ENCODE measurements at places on chromosomes 5 and 9.

- DNase-seq, result no peak
Observed at GRCh38 chr5:164277720-164278119, 772.3 kb downstream of the MAT2B start.

GRCh38 chr9:112074250-112075008, 100.7 kb downstream of the SUSD1 start:
- peak; percentile 21 for DNase-seq

DNA sequence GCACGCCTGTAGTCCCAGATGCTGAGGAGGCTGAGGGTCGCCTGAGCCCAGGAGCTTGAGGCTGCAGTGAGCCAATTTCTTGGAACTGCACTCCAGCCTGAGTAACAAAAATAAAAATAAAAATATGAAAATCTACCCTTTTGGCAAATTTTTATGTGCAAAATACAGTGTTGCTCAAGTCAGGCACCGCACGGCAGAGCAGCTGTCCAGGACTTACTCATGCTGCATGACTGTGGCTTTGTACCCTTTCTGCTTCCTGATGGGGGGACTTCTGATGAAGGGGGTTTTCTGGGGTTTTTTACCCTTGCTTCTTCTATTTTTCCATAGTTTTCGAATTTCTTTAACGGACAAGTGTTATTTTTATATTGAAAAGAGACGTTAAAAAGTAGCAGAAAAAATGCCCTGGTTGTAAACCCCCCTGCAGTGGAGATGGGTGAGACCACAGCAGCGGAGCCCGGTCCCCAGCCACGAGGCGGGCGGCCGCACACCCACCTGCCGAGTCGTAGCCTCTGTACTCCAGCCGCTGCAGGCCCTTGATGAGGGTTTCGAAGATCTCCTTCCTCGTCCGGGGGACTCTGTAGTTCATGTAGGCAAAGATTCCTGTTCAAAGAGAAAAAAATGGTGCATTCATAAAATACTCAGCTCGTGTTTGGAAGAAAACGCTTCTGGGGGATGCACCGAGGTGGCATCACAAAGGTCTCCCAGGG, 15.0 kb downstream of the GFPT2 start:
- no peak for DNase-seq

DNA sequence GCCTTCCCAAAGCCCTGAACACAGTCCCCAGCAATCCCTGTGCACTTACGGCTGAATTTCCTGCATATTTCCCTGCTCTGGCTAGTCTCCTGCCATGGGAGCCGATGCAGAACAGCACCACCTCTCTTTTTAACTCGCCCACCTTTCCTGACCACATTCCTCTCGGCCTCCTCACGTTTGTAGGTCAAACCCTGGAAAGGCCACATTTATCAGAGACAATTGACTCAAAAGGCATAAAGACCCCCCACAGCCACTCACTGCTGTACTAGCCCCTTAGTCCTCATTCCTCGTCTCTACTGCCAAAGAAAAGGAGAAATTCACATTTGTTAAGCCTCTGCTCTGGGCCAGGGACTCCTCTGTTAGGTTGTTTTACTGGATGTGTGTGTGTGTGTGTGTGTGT, 43.6 kb downstream of the ENC1 start:
- no peak for DNase-seq

DNA sequence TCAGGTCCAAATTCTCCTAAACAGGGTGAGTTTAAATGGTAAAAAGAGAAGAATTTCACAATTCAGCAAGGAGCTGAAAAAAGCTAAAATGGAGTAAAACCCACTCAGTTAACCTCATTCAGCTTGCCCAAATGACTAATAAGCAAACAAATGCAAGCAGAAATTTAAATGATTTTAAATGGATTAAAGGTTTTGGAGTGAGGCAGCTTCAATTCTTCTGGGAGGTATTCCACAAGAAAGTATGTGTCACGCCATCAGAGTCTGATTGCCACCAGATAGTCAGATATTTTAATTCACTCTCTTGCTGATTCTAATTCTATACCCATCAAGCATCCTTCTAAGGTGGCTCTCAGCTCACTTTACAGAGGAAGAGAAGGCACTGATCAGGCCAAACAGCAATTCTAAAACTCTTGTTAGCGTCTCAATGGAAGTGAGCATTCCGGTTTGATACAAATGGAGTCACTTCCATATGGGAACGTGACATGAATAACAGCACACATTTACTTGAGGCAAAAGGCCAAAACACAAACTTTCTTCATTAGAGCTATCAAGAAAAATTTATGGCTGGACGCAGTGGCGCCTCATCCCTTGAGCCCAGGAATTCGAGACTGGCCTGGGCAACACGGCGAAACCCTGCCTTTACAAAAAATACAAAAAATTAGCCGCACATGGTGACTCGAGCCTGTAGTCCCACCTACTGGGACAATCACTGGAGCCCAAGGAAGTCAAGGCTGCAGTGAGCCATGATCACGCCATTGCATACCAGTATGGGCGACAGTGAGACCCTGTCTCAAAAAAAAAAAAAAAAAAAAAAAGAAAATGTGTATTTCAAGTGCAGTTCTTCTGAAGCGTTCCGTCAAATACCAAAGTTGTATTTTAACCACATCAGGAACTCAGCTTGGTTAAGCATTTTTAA, 2.0 kb downstream of the CLK4 start:
- no peak for DNase-seq

GRCh38 chr9:120916588-120916987, 10.0 kb downstream of the TRAF1 start:
- DNase-seq, result no peak

DNA sequence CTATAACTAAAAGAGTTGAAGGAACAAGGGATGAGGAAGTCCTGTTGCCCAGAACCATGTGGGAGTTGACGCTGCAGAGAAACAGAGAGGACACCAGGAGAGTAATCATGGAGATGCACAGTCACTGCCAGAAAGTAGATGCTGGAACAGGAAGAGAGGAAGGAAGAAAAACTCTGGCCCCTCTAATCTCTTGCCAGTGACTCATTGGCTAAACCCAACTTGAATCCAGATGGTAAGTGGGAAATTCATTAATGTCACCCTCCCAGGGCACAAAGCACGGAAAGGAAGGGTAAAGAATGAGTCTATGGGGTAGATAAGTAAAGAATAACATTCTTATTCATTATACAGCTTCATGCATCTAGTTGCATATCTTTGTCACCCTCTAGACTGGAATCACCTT, 631.9 kb downstream of the PRELID2 start:
- no peak for DNase-seq

DNA sequence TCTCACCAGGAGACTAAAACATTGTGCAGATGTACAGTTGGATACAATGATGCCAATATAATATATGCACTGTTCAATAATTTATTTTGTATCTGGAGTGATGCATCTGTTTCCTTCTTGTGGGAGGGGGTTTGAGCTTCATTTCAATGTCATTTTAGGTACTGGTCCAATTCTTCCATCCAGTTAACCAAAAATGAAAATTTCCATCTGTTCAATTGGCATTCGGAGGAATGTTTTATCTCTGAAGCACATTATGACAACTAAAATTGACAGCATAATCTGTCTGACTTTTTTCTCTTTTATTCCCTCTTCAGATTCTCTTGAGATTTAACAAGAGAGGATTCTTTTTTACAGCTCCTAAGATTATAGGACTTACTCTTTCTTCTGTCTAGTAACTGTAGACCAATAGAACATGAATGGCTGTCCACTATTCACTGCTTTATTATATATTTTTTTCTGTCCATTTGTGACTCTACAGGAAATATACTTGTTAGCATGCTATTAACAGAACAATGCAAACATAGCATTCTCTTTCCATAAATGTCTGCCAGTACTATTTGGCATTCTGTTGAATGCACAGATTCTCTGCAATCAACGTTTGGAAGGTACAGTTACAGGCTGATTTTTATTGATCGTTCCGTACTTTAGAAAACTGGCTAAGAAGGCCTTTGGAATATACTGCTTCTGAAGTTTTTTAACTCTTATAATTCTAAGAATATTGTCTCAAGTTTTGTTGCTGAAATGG, 57.8 kb downstream of the NDUFAF2 start:
- DNase-seq, result no peak

- DNase-seq, result no peak
Observed at GRCh38 chr5:6125781-6126180, 252.6 kb downstream of the MED10 start.

DNA sequence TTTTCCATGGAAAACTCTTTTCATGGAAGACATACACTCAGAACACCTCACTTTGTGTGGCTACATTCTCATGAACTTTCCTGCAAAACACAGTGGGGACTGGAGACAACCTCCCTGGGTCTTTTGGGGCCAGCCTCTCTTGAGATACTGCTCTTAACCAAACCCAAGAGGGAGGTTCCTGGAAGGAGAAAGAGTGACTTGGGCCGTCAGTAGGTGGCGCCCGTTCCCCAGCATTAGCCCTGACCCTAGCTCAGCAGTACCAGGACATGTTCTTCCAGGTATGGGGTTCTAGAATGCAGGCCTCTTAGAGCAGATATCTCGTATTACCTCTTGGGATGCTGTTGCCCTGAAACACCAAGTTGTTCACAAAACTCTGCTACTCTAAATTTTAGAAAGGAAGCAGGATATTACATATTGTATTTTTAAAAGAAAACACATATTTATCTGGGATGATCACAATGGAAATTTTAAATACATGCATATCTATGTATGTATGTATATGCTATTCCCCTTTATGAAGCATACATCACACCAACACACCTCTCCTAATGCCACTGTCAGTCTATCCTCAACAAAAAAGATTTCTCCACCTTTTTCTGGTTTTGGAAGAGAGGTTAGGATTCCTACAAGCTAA, 15.8 kb upstream of the GLIS3 start:
- DNase-seq, result peak; percentile 60

DNA sequence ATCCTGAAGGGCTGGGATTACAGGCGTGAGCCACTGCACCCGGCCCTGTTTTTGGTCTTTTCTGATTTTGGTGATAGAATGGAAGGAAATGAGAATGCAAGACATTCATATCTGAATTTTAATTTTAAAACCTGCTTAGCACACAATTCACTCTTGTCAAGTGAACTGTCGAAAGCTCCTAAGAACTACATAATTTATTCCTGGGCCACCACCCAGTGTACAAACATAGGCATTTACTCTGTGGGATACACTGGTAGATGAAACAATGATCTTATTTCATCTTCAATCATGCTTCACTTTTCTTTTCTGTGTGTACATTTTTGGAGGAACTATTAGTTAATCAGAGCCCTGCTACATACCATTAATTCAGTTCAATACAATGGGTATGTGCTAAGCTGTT, 227.3 kb downstream of the EBF1 start:
- DNase-seq, result no peak

- DNase-seq, result peak; percentile 91
Observed at GRCh38 chr9:137195525-137196220, 4.9 kb downstream of the TPRN start.
